Activated gamma-delta T cell (primary cell): ENCODE measurements at places on chromosomes 2 and 18.

DNA sequence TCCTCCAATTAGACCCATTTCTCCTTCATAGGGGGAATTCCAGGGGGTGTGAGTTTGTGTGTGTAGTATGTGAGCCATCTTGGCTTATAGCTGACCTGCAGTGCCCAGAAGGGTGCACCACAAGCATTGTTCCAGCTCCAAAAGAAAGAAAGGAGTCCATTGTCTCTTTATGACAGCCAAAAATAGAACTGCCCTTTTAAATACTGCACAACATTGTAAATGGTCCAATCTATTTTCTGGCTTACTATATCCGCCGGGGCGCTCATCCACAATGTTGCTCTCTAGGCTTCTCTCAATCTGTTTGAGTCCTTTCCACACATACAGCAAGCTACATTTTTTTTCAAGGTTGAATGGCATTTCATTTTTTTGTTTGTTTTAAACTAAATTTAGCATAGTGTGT lies 517.5 kb downstream of the STK39 start:
- DNase-seq, result no peak

DNA sequence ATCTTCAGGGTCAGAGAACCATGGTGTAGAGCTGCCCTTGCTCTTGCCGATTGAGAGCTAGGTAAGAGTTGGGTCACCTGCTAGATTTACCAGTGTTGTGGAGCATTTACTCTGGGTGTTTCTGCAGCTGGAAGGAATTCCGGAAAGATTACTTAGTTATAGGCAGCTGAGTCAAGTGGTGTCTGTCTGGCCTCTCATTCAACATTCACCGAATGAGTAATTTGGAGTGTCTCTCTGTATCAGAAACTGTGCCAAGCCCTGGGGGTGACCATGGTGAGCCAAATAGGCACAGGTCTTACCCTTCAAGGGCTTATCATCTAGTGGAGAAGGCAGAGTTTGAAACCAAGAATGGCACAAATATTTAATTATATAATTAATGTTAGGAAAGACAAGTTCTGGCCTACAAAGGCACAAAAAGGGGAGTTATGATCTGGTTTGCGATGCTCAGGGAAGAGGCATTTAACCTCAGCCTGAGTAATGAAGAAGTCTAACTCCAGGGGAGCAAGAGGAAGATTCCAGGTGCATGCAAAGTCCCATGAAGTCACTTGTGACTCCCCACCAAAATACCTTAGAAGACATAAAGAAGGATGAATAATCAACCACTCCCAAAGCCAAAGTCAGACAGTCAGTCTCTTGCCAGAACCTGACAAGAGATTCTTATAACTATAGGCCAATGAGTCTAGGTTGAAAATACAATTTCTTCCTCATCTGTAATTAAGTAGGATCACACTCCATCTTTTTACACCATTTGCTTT lies 12.5 kb downstream of the SETBP1 start:
- no peak for DNase-seq

DNA sequence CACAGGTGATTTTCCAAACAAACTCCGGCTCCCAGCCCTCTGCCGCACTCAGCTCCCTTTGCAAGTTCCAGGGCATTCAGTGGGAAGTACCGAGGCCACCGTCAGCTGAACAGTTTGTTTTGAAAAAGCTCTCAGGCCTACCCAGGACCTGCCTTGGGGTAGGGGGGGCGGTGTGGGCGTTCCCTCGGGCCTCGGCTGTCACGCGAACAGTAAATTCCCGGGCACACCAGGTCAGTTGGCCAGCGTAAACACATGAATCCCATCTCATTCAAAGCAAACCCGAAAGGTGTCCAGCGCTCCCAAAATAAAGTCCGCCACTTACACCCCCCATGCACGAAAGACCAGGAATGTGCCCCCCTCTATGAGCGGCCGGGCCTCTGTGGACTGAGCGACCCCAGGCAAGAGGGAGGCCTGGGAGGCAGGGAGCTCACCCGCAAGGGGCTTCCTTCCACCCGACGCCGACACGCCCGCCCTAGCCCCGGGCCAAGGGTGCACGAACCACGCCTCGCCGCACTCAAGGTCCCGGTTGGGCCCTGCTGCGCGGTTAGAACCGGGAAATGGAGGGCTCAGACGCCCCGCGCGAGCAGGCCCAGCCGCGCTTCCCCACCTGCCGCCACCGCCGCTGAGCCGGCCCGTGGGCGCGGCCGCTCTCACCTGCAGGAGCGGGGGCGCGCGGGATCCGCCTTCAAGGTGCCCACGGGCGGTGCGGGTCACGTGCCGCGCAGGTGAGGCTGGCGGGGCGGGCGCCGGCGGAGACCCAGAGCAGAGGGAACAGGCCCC lies at the start of gene WDSUB1:
WDSUB1 (minus strand) TSS at position 775 of the 780 bp plus-strand sequence. CDS start 3,634 bp downstream, outside the sequence.
- no peak for DNase-seq

DNA sequence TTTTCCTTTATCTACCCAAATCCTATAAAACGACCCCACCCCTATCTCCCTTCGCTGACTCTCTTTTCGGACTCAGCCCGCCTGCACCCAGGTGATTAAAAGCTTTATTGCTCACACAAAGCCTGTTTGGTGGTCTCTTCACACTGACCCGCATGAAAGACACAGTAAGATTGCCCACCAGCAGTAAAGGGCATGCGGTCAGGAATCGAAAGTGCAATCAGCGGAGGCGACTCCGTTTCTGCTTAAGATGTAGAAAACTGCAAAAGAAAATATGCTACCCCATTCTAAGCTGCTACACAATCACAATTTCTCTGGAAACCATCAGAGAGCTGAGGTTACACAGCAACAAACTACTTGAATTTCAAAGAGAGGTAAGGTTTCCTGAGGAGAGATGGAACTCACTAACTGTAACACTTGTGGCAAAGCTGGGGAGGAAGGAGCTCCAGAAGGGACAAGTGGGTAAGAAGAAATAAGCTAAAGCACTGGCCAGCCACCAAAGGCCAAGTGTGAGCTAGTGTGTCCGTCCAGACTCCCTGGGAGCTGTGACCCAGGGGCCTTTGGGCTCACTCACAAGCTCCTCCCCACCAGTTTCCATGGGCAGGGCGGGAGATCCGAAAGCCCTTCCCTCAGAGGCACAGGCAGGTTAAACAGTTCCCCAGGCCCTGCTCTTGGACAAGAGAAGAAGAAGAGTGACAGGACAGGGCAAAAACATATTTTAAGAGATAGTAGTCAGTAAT lies 72.8 kb upstream of the TGFA start:
- DNase-seq, result no peak

- DNase-seq, result no peak
Measured at GRCh38 chr2:143901185-143901842, 618.6 kb downstream of the ZEB2 start.

- DNase-seq, result no peak
Measured at GRCh38 chr2:12264146-12264545, 452.6 kb upstream of the TRIB2 start.

- DNase-seq, result no peak
Measured at GRCh38 chr18:13283746-13284145, 65.2 kb downstream of the LDLRAD4 start.

- DNase-seq, result no peak
Measured at GRCh38 chr2:240220371-240220770, 79.9 kb upstream of the OTOS start.

DNA sequence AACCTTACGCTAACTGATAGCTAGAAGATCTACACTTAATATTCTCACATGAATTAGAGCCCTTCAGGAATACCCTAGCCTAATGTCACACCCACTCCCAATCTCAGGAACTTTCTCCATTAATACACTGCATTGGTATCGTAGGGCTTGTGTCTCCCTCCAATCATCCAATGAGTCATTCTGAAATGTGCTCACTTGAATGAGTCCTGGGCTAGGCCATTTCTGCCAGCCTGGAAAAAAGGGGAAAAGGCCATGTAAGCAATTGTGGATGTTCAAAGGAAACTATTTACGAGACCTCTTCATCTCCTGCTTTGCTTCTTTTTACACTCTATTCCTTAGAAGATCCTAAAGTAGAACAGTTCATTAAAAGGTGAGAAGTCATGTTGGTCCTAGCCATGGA lies 18.8 kb downstream of the ZEB2 start:
- DNase-seq, result no peak

DNA sequence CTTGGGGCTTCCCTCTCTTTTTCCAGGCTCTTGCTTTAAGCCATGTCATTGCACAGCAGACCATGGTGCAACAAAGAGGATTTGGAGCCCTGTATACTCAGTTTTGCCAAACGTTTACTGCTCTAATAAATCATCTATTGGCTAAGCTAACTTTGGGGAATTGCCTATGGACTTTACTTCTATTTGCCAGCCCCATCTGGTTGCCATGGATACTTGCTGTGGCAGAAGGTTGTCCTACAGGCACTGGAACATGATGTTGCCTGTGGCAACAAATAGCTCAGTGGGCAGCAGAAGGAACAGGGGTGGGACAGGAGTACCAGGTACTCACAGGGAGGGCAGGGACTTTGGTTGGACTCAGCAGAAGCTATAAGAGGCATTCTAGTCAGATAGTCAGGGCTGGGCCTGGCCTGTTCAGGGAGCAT lies 129.7 kb downstream of the CCDC85A start:
- DNase-seq, result no peak

DNA sequence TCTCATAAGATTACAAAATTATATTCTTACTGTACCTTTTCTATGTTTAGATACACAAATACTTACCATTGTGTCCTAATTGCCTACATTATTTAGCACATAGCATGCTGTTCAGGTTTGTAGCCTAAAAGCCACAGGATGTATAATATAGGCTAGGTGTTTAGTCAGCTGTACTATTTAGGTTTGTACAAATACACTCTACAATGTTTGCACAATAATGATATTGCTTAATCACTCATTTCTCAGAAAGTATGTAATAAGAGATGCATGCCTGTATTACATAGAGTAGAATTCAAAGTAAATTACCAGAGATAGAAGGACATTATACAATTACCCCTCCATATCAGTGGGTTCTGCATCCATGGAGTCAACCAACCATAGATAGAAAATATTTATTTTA lies 201.1 kb upstream of the COL3A1 start:
- DNase-seq, result no peak

DNA sequence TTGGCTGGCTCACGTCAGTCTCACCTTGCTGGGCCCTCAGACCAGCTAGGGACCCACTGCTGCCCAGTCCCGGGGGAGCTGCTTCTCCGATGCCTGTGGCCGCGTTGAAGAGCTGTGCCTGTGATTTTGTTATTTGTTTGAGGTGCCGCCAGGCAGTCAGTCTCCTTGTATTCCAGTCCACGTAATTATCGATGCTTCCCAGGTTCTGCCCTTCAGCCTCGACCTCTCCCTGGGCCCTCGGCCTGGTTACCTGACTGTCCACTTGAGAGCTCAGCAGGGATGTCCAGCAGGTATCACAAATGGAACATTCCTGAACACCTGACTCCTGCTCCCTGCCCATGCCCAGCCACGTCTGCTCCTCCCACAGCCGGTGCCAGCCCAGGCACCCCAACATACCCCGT lies 195.9 kb upstream of the HS6ST1 start:
- DNase-seq, result no peak

DNA sequence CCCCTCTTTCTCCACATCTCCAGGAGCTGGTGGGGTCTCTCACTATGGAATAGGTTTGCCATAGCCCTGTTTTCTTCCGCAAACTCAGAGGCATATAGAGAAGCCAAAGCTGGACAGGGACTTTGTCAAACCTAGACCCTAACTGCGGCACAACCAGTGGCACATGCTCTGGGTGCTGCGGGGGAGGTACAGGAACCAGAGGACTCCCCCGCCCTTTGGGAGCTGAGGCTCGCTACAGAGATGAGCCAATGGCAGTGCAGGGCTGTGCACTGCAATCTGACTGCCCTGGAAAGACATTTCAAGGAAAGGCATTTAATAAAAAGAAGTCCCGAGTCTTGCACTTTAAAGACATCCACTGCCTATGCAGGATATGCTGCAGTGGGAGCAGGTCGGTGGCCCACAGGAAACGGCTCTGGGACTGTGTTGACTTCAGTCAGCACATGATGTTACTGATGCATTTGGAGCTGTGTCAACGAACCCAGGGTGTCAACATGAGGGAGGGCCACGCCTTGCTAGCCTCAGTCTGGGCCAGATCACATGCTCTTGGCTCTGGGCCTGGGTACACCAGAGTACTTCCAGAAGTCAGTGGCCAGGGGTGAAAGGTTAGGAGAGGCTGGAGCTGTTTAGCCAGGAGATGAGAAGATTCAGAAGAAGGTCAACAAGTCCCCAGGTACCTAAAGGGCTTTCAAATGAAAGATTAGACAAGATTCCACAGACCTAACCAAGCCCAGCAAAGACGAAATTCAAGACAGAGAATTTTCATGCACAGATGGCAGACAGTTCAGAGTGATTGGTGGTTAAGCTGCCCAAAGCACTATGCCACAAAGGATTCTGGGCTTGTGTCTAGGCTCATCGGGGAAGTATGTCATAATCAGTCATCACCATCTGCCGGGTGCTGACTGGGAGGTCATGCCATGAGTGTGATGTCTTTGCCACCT lies 8.2 kb downstream of the SLC35F6 start:
- DNase-seq, result no peak

- DNase-seq, result no peak
Measured at GRCh38 chr2:154945984-154946383, 247.5 kb downstream of the KCNJ3 start.

DNA sequence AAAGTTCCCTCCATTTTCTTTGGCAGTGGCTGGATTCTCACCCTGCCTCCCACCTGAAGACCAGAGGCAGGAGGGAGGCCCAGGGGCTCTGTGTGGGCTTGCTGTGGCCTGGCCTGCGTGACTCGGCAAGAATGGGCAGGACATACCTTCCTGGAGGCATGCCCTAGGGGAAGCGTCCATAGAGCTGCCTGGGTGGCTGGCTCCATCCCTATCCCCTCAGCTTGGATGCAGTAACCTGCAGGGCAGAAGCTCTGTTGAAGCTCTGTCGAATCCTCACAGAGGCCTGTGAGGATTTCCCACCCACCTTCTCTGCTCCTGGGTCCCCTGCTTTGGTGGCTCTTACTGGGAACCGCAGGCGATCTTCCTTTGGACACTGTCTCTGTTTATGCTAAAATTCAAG lies 1.3 kb upstream of the PRSS56 start:
- DNase-seq, result no peak

DNA sequence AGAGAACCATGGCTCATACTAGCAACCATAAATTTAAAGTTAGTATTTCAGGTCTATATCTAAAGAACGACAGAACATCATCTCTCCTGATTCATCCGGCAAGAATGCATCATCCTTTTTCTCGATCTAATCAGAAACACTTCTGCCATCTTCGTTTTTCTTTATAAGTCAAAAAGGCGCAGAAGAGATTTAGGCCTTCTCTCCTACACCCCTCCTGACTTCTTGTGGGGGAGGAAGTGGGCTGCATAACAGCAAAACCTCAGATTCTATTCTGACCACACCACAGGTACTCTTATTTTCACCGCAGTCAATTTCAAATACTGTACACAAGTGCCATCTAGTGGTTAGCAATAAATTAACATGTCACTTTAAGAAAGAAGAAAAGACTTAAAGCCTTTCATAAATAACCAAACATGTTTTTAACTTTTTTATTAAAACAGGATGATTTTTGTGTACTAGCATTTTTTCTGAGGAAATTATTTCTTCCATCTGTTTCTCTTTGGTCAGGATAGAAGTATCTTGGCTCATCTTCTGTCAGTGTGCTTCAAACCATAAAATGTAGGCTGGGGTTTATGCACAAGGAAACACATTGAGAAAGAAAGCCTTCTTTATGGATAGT lies 48.4 kb upstream of the PIK3C3 start:
- DNase-seq, result no peak
